Thyroid gland (tissue), 4 donors: ENCODE measurements at places on chromosomes 12 and 14. TPM values are rescaled to one million over a fixed set of nuclear protein-coding genes. Genes with fewer than 3 reads are reported as not detected.

DNA sequence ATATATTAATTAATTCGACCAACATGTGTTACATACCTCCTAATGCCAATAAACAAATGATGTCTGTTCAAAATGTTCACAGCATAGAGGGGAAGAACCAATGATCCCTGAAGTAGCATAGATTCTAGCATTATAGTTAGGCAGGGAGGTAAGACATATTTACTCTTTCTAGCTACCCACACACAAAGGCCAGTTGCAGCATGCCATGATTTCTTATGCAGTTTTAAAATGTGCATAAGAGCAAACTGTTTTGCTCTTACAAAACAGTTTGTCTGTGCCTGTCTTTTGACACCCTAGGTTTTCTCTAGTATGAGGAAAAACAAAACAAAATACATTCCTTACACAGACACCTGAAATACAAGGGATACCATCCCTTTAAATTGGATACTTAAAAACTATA is 61.9 kb downstream of the SLC16A7 start:
- DNase-seq, result no peak
- H3K27me3 ChIP-seq, result no peaks in the 10 kb centered on the region
- no peak overlapping the region for H3K27ac ChIP-seq

DNA sequence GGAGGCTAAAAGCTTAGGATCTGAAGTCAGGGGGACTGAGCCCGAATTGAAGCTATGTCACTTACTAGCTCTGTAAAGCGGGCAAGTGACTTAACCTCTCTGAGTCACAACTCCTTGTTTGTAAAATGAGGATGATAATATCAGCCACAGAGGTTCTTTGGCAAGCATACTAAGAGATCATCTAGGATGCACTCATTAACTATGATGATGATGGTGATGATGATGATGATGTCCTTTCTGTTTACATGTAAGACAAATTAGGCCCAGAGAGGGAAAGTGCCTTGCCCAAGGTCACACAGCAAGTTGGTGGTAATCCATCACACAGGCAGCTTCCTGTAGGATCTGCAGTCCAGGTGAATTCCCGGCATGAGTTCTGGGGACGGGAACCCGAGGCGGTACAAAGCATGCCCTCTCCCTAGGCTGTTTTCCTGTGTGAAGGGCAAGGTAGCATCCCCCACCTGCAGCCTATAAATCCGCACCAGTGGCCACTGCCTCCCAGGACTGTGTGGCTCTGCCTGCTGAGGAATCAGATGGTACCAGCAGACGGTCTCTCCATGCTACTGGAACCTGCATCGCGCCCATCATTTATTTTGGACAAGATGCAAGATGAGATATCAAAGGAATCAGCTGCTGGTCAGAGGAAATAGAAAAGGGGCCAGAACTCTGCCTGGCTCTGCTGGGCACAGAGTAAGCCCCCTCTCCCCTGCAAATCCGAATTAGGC is 55.2 kb downstream of the MAP1LC3B2 start:
- no peaks in the 10 kb centered on the region for H3K27me3 ChIP-seq
- H3K4me3 ChIP-seq, result no peak overlapping the region
- no peak overlapping the region for H3K27ac ChIP-seq
- no peaks in the 10 kb centered on the region for H3K36me3 ChIP-seq

GRCh38 chr12:104605685-104606084 is 148.9 kb downstream of the CHST11 start:
- H3K27me3 ChIP-seq, result no peaks in the 10 kb centered on the region
- H3K4me3 ChIP-seq, result no peak overlapping the region
- H3K4me1 ChIP-seq, result no peaks in the 10 kb centered on the region
- DNase-seq, result peak; percentile 34
- no peaks in the 10 kb centered on the region for H3K36me3 ChIP-seq
- H3K27ac ChIP-seq, result no peak overlapping the region

SERPINA1 gene
- total RNA-seq, result 10.5 TPM

GRCh38 chr14:33120341-33120740 is 181.7 kb downstream of the NPAS3 start:
- H3K27me3 ChIP-seq, result no peaks in the 10 kb centered on the region
- DNase-seq, result no peak
- H3K27ac ChIP-seq, result no peak overlapping the region
- no peaks in the 10 kb centered on the region for H3K4me1 ChIP-seq

DNA sequence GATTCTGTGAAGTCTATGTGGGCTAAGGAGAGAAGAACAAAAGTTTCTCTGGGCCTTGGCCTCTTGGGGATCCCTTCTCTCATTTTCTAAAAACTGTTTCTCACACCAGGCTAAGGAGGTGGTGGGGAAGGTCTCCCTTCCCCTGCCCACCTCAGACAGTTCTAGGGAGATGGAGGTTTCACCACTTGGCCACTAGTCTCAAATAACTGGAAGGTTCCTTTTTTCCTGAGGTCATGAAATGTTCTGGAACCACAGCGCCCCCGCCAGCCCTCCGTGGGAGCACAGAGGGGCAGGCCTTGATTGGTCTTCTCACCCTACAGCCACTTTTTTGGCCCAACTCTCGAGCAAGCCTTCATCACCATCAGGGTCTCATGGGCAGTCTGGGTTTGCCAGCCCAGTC is 12.6 kb downstream of the C12orf43 start:
- H3K27ac ChIP-seq, result no peak overlapping the region
- DNase-seq, result no peak
- no peaks in the 10 kb centered on the region for H3K4me1 ChIP-seq
- H3K4me3 ChIP-seq, result no peak overlapping the region

CD27 gene
- 2.7 TPM for total RNA-seq

KERA gene
- not detected for total RNA-seq

DNA sequence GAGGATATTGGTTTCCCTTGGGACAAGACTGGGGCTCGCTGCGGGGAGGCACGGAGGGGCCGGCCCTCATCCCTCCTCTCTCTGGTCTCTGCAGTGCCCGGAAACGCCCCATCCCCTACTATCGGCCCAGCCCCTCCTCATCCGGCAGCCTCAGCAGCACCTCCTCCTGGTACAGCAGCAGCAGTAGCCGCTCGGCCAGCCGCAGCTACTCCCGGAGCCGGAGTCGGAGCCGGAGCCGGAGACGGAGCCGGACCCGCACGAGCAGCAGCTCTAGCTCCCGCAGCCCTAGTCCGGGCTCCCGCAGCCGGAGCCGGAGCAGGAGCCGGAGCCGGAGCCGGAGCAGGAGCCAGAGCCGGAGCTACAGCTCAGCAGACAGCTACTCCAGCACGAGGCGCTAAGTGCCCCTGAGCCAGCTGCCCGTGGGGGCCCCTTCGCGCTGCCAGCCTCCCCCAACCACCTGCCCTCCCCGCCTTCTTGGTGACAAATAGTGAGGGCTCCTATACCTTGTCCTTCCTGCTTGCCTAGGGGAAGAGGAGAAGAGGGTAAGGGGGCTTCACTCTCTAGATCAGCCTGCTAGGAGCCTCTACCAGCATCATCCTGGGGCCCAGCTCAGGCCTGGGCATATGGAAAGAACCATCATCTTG is 22.2 kb upstream of the HSPB8 start:
- H3K27me3 ChIP-seq, result no peaks in the 10 kb centered on the region
- DNase-seq, result no peak
- H3K27ac ChIP-seq, result no peak overlapping the region

MVK gene
- total RNA-seq, result 20.4 TPM

GRCh38 chr12:98592825-98593322 is 612 bp upstream of the SLC25A3 start:
- peak overlapping the region; percentile 97 for H3K27ac ChIP-seq
- no peak overlapping the region for H3K4me3 ChIP-seq
- peaks cover 14% of the 10 kb centered on the region for H3K4me1 ChIP-seq

AGAP2 gene
- 0.45 TPM for total RNA-seq

GRCh38 chr12:13209436-13210235 is 13.1 kb downstream of the EMP1 start:
- H3K36me3 ChIP-seq, result peaks cover 31% of the 10 kb centered on the region
- no peak for DNase-seq
- H3K4me1 ChIP-seq, result peaks cover 69% of the 10 kb centered on the region

DNA sequence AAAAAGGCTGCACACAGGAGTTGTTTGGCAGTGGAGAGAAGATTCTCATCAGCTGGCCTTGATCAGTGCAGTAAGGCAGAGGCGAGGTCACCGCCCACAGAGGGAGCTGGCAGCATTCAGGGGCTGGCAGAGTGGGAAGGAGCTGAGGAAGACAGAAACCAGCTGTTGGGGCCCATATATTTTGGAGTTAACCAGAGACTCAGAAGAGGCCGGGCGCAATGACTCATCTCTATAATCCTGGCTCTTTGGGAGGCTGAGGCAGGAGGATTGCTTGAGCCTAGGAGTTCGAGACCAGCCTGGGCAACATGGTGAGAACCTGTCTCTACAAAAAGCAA is 17.7 kb downstream of the SMCO2 start:
- DNase-seq, result no peak
- H3K27me3 ChIP-seq, result no peaks in the 10 kb centered on the region

- H3K36me3 ChIP-seq, result no peaks in the 10 kb centered on the region
- no peak overlapping the region for H3K4me3 ChIP-seq
- no peaks in the 10 kb centered on the region for H3K27me3 ChIP-seq
- peak overlapping the region; percentile 94 for H3K27ac ChIP-seq
- peaks cover 39% of the 10 kb centered on the region for H3K4me1 ChIP-seq
Observed at GRCh38 chr12:108691998-108692808, 39.1 kb downstream of the CORO1C start.

CEP290 gene
- 35.3 TPM for total RNA-seq

- H3K36me3 ChIP-seq, result no peaks in the 10 kb centered on the region
- H3K27ac ChIP-seq, result peak overlapping the region; percentile 20
- no peaks in the 10 kb centered on the region for H3K27me3 ChIP-seq
- no peaks in the 10 kb centered on the region for H3K4me1 ChIP-seq
- H3K4me3 ChIP-seq, result no peak overlapping the region
Observed at GRCh38 chr14:69726761-69727511, 40.0 kb upstream of the SRSF5 start.

DNA sequence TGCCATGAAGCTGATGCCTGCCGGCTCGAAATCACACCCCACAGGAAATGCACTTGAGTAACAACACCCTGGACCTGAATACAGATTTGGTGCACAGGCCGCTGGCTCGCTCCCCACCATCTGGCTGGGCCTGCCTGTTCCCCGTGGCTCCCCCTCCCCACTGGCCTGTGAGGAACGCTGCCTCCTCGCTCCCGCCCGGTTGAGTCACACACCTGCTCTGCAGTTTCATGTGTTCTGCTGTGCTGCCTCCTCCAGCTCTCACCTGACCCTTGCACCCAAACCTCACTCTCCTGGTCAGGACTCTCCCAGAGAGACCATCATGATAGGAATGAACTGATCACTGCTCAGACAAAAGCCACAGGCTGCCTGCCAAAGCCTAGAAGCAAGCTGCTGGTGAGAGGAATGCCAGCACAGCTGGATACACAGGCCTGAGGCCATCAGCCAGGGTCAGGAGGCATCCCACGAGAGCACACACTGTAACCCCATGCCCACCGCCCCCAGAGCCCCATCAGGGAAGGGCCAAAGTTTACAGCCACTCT is 3.8 kb upstream of the SIVA1 start:
- H3K4me3 ChIP-seq, result no peak overlapping the region
- no peaks in the 10 kb centered on the region for H3K27me3 ChIP-seq
- no peak for DNase-seq
- no peak overlapping the region for H3K27ac ChIP-seq
- no peaks in the 10 kb centered on the region for H3K36me3 ChIP-seq

SYT1 gene
- total RNA-seq, result 0.98 TPM

KCNC2 gene
- total RNA-seq, result not detected

KLRC4 gene
- total RNA-seq, result not detected

- H3K4me3 ChIP-seq, result no peak overlapping the region
- peak overlapping the region; percentile 62 for H3K27ac ChIP-seq
- no peaks in the 10 kb centered on the region for H3K27me3 ChIP-seq
- no peak for DNase-seq
- no peaks in the 10 kb centered on the region for H3K36me3 ChIP-seq
Observed at GRCh38 chr12:99911967-99912366, 72.8 kb downstream of the ANKS1B start.

DNA sequence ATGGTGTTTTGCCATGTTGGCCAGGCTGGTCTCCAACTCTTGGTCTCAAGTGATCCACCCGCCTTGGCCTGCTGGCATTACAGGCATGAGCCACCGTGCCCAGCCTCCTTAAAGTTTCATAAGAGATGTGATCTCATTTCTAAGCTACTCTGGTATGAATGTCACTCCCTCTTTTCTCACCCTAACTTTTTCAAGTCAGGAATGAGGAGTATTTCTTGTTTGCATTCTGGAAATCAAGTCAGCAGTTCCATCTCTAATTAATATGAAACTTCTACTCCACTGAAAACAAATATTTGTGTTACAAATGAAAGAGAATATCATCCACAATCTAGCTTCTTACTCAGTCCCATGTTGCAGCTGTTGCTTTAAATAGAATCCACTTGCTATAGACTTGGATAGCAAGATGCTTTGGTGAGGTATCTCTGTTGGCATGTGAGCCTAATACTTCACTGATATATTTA is 61.3 kb downstream of the ARF6 start:
- no peaks in the 10 kb centered on the region for H3K36me3 ChIP-seq
- no peaks in the 10 kb centered on the region for H3K27me3 ChIP-seq
- no peak overlapping the region for H3K27ac ChIP-seq
- peak; percentile 27 for DNase-seq

TPPP2 gene
- total RNA-seq, result not detected

MAGOHB gene
- total RNA-seq, result 13.9 TPM

POTEM gene
- total RNA-seq, result not detected

IL22 gene
- not detected for total RNA-seq

DNA sequence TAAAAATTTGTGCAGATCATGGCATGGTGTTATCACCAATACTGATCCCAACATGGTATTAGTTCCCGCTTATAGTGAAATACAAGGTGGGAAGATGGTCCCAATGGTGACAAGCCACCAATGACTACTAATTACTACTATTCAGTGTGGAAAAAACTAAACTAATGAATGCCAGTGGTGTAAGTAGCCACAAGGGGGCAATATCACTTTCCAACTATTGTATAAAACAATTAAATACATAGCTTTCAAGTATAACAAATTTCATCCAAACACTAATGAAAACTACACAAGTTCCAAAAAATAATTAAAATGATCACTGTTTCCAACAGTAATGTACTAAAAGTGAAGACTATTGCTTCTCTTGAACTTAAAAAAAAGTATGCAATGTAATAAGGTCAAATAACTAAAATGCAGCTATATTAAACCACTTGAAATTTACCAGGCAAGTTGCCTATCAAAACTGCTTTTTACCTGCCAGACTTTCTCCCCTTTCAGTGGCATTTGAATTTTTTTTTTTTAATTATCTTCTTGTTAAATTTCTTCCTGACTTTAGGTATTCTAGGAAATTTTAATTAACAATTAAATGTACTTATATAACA is 58.0 kb downstream of the PAPLN start:
- H3K36me3 ChIP-seq, result no peaks in the 10 kb centered on the region
- no peak overlapping the region for H3K27ac ChIP-seq

DNA sequence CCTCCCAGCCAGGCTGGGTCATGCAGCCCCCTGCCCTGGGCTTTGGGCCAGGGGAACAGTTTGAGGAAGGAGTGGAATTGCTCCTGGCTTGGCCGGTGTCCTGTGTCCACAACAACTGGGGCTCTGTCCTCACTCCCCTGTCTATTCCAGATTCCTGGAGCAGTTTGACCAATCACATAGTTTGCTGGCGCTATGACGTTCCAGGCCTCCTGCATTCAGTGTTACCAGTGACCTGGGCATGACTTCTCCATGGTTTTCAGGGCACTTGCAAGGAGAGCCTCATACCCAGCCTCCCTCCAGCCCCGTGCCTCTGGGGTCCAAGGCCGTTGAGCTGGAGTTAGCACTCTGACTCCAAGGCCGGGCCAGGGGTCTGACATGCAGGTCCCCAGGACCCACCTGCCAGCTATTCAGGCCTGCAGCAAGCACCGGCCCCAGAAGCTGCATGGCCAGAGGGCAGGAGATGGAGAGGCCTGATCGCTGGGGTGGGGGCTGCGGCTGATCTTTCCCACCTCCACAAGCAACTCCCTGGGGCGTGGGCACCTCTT is 34.2 kb downstream of the ISCA2 start:
- H3K36me3 ChIP-seq, result no peaks in the 10 kb centered on the region
- no peak for DNase-seq
- no peaks in the 10 kb centered on the region for H3K27me3 ChIP-seq
- H3K4me1 ChIP-seq, result peaks cover 43% of the 10 kb centered on the region
- no peak overlapping the region for H3K4me3 ChIP-seq
